Fibroblast of skin of scalp (primary cell): ENCODE measurements at places on chromosomes 13 and 19.
A peak's percentile ranks its signal among the peaks of the same experiment; 100 is the strongest.

GRCh38 chr13:41673640-41674039 is 216.3 kb downstream of the RGCC start:
- DNase-seq = no peak

DNA sequence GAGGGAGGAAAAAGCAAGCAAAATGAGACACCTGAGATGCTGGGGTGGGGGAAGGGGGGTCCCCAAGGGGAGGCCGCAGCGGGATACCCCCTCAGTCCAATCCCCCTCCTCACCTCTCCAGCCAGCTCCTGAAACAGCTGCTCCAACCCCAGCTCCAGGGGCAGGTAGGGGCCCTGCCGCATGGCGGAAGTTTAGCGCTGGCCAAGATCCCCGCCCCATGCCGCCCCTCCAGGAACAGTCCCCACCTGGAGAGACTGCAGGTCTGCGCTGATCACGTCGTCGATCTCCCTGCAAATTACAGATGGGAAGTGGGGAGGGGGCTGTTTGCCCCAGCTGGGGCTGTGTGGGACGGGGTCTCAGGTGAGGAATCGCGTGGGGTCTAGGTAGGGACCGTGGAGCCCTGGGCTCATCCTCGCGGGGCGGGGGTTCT is 9.0 kb downstream of the CAPN12 start:
- no peak for DNase-seq

DNA sequence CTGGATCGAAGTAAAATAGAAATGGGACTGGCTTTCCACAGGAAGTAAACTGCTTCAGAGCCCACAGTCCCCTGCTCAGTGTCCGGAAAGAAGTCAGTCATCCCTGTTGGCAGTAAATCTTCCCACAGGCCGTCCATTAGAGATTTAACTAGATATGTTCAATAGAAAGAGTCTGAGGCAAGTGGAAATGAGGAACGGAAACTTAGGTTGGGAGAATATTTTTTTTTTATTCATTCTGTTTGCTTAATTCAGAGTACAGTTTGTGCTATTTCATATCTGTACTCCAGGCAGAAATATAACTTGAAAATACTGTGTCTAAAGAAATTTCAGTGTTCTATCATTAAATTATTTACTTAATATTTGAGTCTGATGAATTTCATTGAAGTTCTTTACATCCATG is 22.7 kb downstream of the SLC25A15 start:
- DNase-seq = no peak

GRCh38 chr19:48739404-48740163 is 826 bp downstream of the RASIP1 start:
- DNase-seq = no peak

- peak; percentile 88 for DNase-seq
Measured at GRCh38 chr19:3580156-3580934, 4.9 kb upstream of the GIPC3 start.

- DNase-seq = peak; percentile 19
Measured at GRCh38 chr13:107730813-107731212, 484.5 kb downstream of the LIG4 start.

- peak; percentile 38 for DNase-seq
Measured at GRCh38 chr19:35063940-35064818, 22.7 kb downstream of the HPN start.

DNA sequence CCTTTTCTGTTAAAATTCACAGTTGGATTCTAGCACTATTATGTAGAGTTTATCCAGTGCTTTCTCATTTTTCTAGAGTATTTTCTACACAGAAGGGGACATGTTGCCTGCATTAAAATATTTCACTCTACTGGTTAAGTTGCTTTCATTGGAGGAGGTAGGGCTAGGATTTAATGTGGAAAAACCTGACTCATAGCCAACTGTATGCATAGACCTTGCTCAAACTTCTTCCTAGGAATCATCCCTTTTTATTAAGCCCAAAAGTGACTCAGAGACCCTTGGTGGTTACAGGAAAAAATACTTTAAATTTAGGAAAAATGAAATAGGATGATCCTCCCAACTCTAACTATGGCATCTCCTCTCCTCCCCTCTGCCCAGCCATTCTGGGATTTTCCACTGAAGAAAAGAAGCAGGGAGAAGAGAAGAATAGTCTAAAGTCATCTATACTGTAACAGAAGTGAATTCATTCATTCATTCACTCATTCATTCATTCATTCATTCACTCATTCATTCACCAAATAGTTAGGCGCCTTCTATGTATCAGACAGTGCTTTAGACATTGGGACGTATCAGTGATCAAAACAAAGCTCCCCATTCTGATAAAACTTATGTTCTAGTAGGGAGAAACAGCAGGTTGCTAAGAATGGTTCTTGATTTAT is 109.0 kb upstream of the HTR2A start:
- DNase-seq = peak; percentile 60

DNA sequence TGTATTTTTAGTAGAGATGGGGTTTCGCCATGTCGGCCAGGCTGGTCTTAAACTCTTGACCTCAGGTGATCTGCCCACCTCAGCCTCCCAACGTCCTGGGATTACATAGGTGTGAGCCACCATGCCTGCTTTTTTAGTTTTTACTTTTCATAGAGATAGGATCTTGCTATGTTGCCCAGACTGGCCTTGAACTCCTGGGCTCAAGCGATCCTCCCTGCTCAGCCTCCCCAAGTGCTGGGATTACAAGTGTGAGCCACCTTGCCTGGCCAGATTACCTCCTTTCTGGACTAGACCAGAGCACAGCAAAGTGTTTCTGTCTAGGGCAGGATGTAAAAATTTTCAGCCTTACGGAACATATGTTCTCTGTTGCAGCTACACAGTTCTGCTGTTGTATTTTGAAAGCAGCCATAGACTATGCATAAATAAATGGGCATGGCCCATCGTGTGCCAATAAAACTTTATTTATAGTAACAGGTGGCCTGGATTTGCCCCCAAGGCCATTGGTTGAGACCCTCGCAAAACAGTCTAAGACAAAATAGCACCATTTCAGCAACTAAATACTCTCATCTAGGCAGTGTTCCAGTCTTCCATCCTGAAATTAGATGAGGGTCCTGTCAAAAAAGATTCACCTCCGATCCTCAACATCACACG is 36.0 kb downstream of the GNG7 start:
- no peak for DNase-seq

DNA sequence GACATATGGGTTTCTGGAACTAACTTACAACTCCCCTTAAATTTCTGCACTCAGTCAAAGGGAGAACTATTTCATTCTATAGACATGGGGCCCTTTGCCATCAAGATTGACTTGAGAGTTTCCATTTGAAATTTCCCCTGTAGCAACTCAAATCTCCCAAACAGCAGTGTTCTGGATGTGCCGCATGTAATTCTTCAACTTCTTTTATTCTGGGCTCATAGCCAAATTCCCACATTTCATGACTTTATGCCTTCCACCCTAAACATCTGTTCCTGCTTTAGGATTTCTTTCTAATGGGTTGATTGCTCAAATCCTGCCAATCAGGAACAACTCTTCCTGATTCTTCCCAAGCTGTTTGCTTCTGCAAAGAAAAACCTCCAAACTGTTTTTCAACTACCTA is 336.0 kb downstream of the TBC1D4 start:
- peak; percentile 50 for DNase-seq

- peak; percentile 37 for DNase-seq
Measured at GRCh38 chr13:91017031-91017668, 330.3 kb upstream of the MIR17HG start.

- DNase-seq = no peak
Measured at GRCh38 chr19:2726904-2727639, 5.9 kb upstream of the DIRAS1 start.

- peak; percentile 75 for DNase-seq
Measured at GRCh38 chr13:37797631-37798030, 71.9 kb downstream of the TRPC4 start.

DNA sequence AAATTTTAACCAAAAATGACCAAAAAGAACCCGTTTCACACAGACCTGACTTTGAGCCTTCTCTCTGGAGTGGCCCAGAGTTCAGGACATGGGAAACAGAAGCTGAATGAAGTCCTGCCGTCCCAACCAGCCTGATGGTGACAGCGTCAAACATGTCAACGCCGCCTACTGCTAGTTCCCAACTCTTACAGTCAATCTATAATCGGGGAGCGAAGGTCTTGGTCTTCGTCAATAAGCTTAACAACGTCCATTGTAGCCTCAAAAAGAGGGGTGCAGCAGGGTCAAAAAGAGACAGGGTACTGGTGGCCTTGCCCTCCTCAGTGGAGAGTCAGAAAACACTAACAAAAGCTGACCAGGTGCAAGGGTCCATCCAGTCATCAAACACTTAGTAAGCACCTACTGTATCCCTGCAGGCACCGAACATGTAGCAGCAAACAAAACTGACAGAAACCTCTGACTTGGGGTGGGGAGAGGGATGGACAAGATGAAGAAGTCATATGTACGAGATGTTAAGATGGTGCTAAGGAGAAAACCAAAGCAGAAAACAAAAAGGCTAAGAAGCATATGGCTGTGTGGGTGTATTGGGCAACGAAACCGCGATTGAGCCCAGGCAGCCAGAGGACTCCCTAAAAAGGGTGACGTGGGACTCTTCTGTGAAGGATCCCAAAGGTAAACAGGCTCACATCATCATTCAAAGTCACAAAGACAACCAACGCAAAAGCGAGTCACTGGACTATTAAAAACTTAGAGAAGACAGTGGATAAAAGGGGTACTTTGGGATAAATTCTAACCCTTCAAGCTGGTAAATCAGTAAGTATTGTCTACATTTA is 12.0 kb downstream of the MLLT1 start:
- DNase-seq = no peak

DNA sequence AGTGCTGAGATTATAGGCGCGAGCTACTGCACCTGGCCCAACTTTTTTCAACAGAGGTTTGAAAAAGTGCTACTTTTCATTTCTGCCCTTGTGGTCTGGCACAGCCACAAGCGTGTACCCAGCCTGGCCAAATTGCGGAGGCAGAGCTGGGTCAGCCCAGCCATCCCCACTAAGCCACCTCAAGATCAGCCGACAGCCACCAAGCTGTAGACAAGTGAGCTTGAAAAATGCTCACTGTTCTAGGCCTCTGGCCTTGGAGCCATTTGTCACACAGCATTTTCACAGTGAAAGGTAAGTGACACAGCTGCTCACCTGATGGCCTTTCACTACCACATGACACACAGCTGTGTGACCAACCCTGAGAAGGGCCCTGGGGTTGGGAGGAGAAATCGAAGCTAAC is 27.3 kb downstream of the DNMT1 start:
- no peak for DNase-seq

DNA sequence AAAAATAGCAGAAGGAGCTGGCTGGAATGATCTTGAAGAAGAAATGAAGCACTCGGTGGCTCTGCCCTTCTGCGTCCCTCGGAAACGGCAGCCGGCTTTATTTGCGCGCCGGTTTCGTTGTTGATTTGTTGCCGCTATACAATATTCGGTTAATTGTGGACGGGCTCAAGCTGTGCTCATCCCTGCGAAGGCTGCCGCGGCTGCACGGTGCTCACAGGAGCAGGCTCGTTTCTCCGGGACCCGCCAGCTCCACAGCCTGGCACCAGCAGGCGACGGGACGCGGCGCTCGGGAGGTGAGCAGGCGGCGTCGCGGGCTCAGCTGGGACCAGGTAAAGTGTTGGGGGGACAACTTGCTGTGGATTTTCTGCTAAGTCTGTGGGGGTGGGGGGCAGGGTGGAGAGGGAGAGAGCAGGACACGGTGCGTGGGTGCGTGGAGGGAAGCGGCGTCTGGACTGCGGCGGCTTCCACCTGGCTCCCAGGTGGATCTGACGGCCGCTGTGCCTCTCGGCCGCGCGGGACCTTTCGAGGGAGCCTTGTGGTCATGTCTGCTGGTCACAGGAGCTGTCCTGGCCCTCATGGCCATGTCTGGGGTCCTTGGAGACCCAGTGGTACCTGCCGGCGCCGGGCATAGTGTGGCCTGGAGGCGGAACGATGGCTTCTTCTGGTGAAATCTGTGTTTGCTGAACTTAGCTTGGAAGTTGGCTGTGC is 90.9 kb downstream of the TEX29 start:
- no peak for DNase-seq

DNA sequence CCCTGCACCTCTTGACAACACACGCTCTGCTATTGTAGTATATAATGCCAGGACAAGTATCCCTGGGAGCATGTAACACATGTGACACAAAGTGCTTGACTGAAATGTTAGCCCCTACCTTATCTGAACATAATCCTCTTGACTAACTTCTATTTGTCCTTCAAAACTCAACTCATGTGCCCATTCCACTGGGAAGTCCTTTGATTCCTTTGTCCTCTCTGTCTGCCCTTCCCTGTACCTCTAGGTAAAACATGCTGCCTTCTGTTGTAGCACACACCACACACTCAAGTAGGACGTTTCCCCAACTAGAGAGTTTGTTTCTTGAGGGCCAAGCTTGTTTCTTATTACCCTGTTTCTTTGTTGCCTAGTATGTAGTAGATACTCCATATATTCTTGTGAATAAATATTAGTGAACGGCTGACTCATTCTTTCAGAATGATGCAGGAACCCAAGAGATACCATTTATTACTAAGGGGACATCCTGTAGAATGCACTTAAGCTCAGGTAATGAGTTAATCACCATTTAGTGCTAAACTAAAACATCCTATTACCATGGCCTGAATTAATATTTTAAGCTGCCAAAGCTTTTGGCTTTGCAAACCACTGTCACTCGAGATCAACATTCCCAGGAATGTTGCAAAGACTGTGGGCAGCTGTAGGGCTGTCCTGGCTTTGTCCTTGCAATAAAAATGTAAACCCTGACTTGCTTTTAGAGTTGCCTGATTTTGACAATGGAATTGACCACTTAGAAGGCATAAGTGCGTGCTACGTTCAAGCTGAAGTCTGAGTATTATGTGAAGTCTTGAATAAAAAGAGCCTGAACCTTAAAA is 313.4 kb downstream of the COG6 start:
- DNase-seq = no peak

- DNase-seq = no peak
Measured at GRCh38 chr13:50843257-50844083, at the start of gene DLEU7. DLEU7 (minus strand) TSS chr13:50843692; CDS start chr13:50843646, 46 bp downstream.

DNA sequence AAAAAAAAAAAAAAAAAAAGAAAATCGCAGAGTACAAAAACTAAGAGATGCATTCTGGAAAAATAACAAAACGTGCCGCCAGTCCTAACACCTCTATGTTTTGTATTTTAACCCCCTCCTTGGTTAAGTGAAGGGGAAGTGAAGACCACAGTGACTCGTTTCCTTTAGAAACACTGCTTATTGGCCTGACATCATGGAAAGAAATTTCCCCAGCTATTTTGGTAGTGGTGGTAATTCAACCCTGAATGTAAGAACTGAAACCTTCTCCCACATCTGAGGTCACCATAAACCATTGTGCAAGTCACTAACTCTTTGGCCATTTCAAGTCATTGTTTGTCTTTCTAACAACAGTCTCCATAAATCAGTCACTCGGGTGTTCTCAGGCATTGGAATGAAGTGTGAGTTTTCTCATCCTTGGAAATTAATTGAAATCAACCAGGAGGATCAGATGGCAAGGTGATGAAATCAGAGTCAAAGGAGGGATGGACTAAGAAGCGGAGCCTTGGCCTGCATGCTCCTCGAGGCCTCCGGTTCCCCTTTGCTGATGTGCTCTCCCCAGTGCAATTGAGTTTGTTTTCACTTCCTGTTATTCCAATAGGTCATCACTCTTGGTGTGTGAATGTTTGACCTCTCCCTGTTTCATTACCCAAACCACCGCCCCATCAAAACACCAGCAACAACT is 443.9 kb downstream of the FGF9 start:
- DNase-seq = peak; percentile 37
